ENCODE measurements at places on chromosomes 5 and 9.
A peak's percentile ranks its signal among the peaks of the same experiment; 100 is the strongest.

DNA sequence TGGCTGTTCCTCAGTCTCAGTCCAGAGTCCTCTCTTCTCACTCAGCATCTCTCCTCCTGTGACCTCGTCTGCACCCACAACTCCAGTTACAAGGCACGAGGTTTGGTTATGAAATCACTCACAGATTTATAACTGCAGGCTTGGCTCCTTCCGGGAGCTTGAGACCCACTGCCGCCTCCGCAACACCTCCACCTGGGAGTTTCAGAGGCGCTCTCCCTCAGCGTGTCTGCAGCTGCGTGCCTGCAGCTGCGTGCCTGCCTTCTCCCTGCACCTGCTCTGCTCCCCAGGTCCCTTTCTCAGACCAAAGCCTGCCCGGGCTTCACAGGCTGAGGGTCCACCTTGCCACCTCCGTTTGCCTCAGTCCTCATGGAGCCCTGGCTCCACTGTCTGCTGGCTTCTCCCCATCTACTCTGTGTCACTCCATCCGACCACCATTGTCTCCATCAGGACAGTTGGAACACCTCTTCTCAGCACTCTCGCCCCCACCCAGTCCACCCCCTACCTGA is 51.5 kb downstream of the HRH2 start:
- no peak for DNase-seq

- DNase-seq, result peak; percentile 80
These were observed 529.5 kb downstream of the AGTPBP1 start for GRCh38 chr9:85212209-85212608.

GRCh38 chr5:17896605-17897004 is 262.3 kb downstream of the TAF11L14 start:
- DNase-seq, result no peak

GRCh38 chr5:95712347-95712958 is 18.7 kb upstream of the RHOBTB3 start:
- peak; percentile 66 for DNase-seq

- no peak for DNase-seq
These were observed 1.1 kb downstream of the RICTOR start for GRCh38 chr5:39072925-39073766.

DNA sequence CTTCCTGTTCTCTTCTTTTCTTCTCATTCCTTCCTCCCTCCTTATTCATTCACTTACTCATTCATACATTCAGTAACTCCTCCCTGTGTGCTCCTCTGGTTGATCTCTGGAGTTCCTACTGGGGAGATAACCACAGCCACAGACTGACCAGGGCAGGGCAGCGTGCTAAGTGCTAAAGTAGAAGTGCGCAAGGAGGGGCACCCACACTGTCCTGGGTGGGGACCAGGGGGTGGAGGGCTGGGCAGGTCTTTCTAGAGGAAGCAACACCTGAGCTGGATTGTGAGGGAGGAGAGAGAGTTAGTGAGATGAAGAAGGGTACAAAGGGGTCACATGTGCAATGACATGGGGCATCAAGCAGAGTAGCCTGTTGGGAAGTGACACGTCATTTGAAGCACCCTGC is 13.8 kb downstream of the ENHO start:
- DNase-seq, result no peak

GRCh38 chr9:137355761-137356365 is 53.8 kb upstream of the NRARP start:
- no peak for DNase-seq

DNA sequence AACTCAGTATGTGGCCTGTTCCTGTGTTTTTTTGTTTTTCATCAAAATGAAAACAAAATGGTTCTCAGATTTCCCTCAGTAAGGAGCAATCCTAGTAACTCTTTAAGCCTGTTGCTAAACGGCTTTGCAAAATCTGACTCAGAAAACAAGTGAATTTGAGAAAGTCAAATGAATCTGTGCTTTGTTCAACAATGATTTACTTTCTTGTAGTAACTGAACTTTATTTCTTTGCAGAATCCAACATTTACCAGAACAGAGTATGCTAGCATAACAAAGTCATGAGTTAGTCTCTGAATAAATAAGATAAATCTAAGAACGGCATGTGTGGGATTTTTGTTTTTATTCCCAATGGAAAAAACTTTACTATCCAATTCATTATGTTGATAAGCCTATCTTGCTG is 93.8 kb downstream of the OXCT1 start:
- peak; percentile 49 for DNase-seq

- DNase-seq, result no peak
These were observed 64.2 kb upstream of the SUSD1 start for GRCh38 chr9:112239284-112239683.

GRCh38 chr5:168786147-168786546 is 207.0 kb upstream of the PANK3 start:
- no peak for DNase-seq

GRCh38 chr9:72363908-72364678 is 915 bp downstream of the ZFAND5 start:
- DNase-seq, result no peak

- DNase-seq, result no peak
These were observed 160.1 kb upstream of the SHB start for GRCh38 chr9:38229104-38229500.

DNA sequence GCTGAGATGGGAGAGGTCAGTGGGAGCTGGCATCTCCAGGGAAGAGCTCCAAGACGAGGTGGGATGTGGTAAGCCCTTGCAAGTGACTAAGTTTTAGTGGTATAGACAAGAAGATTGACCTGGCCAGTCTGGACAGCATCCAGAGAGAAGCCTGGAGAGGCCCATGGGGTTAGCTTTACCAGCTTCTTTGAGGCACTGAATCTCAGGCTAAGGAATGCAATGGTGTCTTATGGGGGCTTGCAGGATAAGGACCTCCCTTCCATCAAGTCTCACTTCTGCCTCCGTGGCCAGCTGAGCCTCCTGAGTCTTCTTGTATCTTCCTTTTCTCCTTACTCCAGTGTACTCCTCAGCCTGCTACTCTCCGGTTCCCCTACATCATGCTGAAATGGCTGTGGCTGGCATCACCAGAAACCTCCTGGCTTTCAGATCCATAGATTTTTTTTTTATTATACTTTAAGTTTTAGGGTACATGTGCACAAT is 56.5 kb upstream of the JADE2 start:
- DNase-seq, result no peak

DNA sequence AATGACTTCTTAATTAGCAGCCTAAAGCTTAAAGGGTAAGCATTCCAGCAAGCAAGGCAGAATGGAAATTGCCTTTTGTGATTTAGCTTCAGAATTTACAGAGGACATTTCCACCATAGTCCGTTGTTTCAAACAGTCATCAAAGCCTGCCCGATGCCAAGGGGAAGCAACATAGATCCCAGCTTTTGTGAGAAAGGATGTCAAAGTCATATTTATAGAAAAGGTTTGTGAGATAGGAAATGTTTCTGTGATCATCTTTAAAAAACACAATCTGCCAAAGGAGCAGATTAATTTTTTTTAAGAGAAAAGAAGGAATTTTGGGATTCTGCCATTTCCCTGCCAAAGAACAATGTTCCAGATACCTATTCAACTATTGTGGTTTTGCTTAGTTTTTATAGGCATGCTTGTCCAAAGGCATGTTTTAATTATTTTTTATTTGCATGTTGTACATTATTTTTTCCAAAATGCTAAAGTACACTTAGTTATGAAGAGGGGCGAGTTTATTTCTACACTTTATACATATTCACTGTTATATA is 346.9 kb downstream of the ZNF608 start:
- DNase-seq, result no peak

GRCh38 chr5:14959399-14960119 is 88.0 kb upstream of the ANKH start:
- no peak for DNase-seq

DNA sequence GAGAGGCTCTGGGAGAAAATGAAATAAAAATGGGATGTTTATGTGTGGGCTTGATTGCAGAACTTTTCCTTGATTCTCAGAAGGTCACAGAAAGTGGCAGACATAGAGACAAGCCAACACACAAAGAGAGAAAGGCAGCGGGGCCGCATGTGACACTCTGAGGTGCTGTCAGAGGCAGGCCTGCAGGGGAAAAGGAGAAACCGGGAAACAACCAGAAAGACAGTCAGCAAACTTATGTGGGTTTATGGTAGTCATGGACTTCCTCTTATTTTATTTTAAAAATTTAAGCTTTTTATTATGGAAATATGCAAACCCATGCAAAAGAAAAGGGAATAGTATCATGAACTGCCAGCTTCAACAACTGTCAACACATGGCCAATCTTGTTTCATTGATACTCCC is 16.3 kb upstream of the IGFBPL1 start:
- no peak for DNase-seq

DNA sequence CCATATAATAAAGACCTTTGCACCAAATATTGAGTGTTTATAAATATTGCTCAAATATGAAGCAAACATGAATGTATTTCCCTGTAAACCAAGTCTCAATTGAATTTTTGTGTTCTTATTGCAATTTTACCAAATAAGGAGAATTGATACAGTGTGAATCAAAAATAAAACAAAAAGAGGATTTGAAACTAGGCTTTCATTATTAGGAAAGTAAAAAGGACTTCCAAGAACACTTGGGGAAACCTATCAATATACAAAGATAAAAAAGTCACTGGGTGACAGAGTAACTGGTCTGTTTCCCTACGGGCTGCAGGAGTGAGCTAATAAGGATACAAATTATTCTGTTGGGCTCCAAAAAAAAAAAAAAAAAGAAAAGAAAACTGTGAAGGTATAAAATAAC is 44.8 kb upstream of the SNX2 start:
- no peak for DNase-seq

DNA sequence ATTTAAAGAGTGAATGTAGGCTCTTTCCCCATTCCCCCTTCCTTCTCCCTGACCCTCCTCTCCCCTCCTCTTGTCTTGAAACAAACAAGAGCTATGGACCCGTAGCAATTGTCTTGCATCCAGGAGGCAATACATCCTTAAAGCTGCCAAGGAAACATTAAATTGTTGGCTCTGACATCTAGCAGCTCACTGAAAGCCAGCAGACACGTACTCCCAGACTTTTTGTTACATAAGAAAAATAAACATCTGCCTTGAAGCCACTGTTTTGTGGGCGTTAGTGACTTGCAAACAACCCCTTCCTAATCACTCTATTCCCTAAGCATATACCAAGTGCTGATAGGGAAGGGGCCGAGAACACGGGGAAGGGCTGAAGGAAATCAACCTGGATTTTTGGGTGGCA is 8.6 kb downstream of the SLC45A2 start:
- no peak for DNase-seq

DNA sequence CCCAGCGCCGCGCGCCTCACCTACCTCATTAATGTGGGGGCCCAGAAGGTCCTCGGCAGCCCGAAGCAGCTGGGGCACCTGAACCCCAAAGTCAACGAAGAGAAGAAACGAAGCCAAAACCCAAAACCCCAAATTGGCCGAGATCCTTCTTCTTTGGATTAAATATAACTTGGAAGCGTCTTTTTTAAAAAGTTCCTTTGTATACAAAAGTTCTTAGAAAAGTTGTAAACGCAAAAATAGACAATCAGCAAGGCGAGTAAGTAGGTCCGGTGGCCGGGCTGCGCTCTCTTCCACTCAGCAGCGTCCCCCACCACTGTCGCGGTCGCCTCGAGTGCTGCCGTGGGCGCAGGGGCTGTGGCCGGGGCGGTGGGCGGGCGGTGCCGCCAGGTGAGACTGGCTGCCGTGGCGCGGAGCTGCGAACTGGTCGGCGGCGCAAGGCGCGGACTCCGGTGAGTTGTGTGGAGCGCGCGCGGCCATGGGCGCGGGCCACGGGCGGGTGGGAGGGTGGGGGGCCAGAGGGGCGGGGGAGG is 360 bp downstream of the KLF4 start:
- no peak for DNase-seq

DNA sequence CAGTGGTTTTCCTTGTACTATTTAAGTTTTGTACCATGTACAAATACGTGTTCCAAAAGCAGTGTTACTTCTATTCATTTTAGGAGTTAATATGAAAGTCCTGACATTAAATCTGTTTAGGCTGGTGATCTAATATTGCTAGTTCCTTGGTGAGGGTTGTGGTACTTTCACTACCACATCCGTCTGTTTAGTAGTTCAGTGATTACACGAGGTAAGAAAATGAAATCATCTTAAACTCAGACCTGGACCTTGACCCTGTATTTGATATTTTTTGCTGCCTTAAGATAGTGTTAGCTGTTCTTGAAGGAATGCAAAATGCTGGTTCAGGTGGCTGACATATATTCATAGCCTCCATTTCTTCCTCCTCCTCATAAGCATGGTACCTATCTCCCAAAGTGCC is 50.3 kb downstream of the MTAP start:
- DNase-seq, result no peak
